ENCODE measurements at places on chromosomes 13 and 19. TPM values are rescaled to one million over a fixed set of nuclear protein-coding genes. Genes with fewer than 3 reads are reported as not detected.
A peak's percentile ranks its signal among the peaks of the same experiment; 100 is the strongest.

The ZNF541 gene
- total RNA-seq = not detected

DNA sequence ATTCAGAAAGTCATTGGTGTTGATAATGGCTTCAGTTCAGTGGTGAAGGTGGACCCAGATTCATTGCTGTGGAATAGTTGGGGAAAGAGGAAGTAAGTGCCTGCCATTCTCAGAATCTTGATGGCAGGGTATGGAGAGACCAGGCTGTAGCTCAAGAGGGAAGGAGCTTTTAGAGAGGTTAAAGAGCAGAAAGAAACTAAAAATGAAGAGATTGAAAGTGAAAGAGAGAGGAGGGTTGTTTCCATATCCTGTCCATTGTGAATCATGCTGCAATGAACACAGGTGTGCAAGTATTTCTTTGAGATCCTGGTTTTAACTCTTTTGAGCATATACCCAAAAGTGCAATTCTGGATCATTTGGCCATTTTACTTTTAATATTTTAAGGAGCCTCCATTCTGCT, 12.5 kb downstream of the GJB6 start:
- H3K36me3 ChIP-seq = no peaks in the 10 kb centered on the region
- H3K4me3 ChIP-seq = no peak overlapping the region

DNA sequence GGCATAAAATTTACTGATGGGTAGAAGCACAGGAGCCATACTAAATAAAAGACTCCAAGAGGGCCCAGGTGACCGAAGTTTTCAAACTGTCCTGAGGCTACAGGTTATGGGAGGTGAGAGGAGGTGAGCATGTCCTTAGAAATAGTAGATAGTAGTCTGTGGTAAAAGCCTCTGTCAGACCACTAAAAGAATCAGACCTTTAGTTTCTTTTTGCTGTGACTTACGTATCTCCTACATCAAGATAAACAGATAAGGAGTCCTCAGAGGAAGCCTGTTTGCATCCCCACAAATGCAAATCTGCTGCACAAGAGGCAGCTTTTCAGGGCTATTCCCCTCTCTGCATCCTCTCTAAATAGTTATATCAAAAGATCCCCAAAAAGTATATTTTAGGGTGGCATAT, 711.6 kb upstream of the SLITRK6 start:
- H3K27me3 ChIP-seq = no peaks in the 10 kb centered on the region
- no peaks in the 10 kb centered on the region for H3K4me1 ChIP-seq
- H3K27ac ChIP-seq = no peak overlapping the region
- no peak overlapping the region for H3K4me3 ChIP-seq
- no peaks in the 10 kb centered on the region for H3K36me3 ChIP-seq

The THSD8 gene
- total RNA-seq = 5.9 TPM

DNA sequence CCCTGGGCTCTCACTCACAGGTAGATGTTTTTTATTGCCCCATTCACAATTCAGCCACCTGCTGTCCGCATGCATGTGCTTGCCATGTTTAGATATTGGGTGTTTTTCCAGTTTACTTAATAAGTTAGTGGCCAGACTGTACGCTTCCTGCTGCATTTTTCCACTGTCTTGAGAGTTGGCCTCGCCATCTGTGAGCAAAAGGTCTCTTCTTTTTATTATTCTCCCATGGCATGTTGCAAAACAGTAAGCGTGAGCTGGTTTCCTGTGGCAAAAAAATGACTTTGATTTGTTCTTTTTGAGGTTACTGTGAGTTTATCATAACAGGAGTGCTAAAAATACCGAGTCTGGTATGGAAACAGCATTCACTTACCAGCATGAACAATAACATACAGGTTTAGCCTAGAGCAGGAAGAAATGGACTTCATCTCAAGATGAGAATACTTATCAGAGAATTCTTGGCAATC, 46.0 kb downstream of the SAE1 start:
- H3K4me1 ChIP-seq = no peaks in the 10 kb centered on the region
- H3K27ac ChIP-seq = no peak overlapping the region
- no peak overlapping the region for H3K4me3 ChIP-seq

DNA sequence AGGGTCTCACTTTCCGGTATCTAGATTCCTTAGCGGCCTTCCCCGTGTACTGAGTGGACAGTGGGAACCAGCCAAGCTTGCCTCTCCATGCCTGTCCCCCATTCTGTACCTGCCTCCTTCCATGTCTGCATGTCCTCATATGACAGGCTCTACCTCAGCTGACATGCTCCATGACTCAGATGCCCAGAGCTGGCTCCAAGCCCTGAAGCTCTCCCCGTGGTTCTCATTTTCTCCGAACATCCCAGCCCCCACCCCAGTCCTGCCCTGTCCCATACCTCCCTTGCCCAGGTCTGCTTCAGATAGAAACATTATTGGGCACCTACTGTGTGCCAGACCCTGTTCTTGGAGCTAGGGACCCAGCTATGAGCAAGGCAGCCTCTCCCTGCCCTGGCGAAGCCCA, 17.1 kb upstream of the SHFL start:
- H3K27me3 ChIP-seq = peaks cover 7% of the 10 kb centered on the region
- no peak overlapping the region for H3K27ac ChIP-seq
- no peaks in the 10 kb centered on the region for H3K36me3 ChIP-seq
- DNase-seq = no peak

The POSTN gene
- not detected for total RNA-seq

DNA sequence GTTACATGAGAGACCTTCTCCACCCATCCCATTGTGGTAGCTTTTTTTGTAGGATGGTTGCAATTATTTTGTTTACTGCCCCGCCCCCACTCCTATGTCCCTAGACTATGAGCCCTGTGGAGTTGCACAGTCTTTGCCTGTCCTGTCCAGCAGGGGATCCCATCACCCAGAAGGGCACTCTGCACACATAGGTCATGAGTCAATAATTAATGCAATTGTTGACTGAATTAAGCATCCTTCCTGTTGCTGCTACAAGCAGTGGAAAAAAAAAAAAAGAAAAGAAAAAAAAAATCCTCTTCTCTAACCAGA, 14.2 kb downstream of the C19orf81 start:
- H3K27me3 ChIP-seq = peaks cover 25% of the 10 kb centered on the region
- no peaks in the 10 kb centered on the region for H3K36me3 ChIP-seq
- peaks cover 13% of the 10 kb centered on the region for H3K4me1 ChIP-seq
- no peak for DNase-seq

DNA sequence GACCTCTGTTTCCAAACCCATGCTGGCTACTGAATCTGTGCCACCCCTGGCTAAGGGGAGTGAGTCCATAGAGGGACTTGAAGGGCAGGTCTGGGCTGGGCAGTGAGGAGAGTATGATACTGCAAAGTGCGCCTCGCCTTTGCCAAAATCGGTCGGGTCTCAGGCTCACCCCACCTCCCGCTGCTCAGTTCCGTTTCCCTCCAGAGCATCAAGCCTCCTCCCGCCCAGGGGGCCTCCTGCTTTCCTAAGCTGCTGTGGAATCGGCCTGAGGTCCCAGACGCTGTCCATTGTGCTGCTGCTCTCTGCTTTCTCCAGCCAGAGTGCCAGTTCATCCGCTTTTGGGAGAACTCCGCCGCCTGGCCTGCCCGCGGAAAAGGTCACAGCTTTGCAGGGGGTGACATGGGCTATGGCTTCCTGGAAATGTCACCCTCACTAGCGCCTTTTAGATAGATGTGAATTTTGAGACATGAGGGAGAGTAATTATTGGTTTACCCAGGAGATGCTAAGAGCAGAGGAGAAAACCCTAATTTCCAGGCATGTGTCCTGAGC, 1418.4 kb downstream of the UQCRFS1 start:
- peaks cover 34% of the 10 kb centered on the region for H3K4me1 ChIP-seq
- no peaks in the 10 kb centered on the region for H3K27me3 ChIP-seq
- H3K36me3 ChIP-seq = peaks cover 31% of the 10 kb centered on the region
- H3K4me3 ChIP-seq = peak overlapping the region; percentile 95
- no peak for DNase-seq
- H3K27ac ChIP-seq = peak overlapping the region; percentile 93

DNA sequence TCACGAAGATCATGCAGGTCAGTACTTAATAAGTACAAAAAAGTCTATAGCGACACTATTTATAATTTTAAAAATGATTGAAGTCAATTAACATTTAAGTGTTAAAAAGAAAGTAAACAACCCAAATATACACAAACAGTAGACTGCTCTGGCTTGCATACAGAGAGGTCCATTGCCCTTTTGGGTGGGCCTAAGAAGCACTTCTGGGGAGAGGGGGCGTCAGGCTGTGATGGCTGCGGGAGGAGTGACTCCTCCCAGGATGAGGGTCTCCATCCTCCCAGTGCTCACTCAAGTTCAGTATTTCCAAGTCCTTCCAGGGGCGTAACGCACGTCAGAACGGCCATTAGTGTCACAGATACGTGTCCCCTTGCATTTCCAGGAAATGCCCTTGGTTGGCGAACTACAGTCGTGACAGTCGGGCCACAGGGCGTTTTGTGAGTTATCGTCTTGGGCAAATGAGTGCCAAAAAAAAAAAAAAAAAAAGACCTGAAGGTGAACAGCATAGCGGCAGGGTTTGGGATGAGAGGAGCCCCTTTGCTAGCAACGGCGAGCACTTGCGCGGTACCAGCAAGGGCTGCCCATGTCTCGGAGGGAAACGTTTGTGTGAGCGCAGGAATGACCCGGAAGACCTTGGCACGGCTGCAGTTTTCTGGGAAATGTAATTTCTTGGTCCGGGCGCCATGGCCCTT, at the start of gene SCGB2B2:
TSS of gene SCGB2B2 (minus strand) at position 463 of the 689 bp plus-strand sequence. CDS start 82,596 bp downstream, outside the sequence.
- peaks cover 6% of the 10 kb centered on the region for H3K27me3 ChIP-seq
- H3K36me3 ChIP-seq = peaks cover 43% of the 10 kb centered on the region
- H3K27ac ChIP-seq = peak within 1 kb of the TSS; percentile 99
- peaks cover 33% of the 10 kb centered on the region for H3K4me1 ChIP-seq
- no peak for DNase-seq
- peak within 1 kb of the TSS; percentile 98 for H3K4me3 ChIP-seq

DNA sequence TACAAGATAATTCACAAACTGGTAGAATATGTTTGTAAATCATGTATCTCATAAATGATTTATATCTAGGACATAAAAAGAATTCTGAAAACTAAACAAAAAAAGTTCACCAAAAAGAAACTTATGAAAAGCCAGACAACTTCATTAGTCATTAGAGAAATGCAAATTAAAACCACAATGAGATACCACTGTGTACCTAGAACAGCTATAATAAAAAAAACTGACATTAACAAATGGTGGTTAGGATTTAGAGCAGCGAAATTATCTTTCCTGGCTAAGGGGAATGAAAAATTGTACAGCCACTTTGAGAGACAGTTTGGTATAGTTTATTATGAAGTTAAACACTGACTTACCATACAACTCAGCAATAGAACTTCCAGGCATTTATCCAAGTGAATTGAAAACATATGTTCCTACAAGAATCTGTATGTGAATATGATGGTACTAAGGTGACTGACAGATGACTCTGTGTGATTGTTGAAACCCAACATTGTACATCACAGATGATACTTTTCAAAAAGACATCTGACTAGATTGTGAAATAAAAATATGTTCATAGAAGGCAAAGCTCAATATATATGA, 41.8 kb downstream of the UGGT2 start:
- H3K4me3 ChIP-seq = no peak overlapping the region

The CCNA1 gene
- total RNA-seq = 0.32 TPM

DNA sequence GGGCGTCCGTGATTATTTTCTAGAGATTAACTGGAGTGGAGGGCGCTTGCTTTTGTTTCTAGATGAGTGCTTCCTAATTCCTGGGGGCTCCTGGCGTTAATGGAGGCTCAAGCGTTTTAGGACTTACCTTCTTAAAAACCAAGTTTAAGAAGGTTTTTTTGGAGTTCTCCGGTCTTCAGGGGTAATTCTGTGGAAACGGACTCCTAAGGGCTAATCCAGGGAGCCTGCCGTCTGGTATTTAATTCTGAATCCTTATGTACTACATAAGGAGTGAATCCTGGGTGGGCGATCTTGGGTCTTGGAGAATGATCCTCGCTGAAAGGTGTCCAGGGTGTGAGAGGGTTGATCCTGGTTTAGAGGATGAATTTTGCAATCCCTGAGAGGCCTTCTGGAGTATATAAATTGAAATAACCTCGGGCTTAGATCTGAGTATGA, 357 bp downstream of the RPS11 start:
- H3K27ac ChIP-seq = peak overlapping the region; percentile 97
- H3K4me1 ChIP-seq = peaks cover 66% of the 10 kb centered on the region
- no peaks in the 10 kb centered on the region for H3K27me3 ChIP-seq
- H3K4me3 ChIP-seq = peak overlapping the region; percentile 93

- H3K27me3 ChIP-seq = peaks cover 32% of the 10 kb centered on the region
- no peak overlapping the region for H3K27ac ChIP-seq
- no peak for DNase-seq
- H3K4me3 ChIP-seq = peak overlapping the region; percentile 66
Measured at GRCh38 chr19:40600570-40601133, 517 bp upstream of the LTBP4 start.

The GIPR gene
- 0.69 TPM for total RNA-seq

The ADGRE3 gene
- not detected for total RNA-seq

The SPC24 gene
- 0.98 TPM for total RNA-seq

The ZNF492 gene
- 0.71 TPM for total RNA-seq

The SEMA6B gene
- total RNA-seq = 0.37 TPM

- no peaks in the 10 kb centered on the region for H3K36me3 ChIP-seq
- H3K4me3 ChIP-seq = no peak overlapping the region
- H3K27ac ChIP-seq = no peak overlapping the region
- H3K27me3 ChIP-seq = peaks cover 55% of the 10 kb centered on the region
Measured at GRCh38 chr19:33345163-33345562, 28.3 kb upstream of the CEBPG start.

GRCh38 chr13:25871389-25872125, 180.3 kb downstream of the SHISA2 start:
- no peak overlapping the region for H3K27ac ChIP-seq
- no peaks in the 10 kb centered on the region for H3K4me1 ChIP-seq
- no peak overlapping the region for H3K4me3 ChIP-seq
- no peak for DNase-seq

DNA sequence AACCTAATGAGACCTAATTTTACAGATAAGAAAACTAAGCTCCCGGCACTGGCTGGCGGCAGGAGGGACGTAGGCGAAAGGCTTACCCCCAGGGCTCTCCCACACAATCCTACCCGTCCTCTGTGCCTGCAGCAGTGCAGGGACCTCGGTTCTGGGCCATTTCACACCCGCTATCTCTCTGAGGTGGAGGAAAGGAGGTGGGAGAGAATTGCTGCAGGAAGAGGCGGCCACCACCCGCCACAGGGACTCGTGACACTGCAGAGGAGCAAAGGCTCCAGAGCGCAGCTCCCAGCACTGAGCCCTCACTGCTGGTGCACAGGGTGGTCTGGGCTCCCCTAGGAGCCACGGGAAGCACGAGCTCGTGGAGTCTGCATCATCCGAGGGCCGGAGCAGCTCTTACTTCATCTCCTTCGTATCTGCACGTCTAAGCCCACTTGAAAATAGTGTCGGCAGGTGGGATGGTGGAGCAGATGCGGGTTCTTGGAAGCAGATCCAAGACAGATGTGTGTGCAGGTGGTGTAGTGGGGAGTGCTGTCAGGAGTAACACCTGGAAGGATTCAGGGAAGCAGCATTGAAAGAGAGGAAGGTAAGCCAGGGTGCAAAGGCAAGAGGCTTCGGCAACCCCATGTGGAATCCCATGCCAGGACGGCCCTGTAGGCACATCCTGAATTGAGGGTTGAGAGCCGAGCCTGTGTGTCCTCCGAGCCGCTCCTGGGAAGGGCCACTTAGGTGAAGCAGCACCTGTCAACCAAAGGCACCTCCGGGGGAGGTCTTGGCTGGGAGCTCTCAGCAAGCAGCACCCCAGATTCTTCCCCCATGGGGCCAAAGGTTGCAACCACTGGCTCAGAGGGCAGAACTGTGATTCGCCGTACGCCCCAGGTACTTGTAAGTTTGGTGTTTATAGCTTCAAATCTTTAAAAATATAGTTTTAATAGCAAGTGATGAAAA, 115.8 kb upstream of the SPACA7 start:
- no peaks in the 10 kb centered on the region for H3K36me3 ChIP-seq
- no peak overlapping the region for H3K4me3 ChIP-seq
- no peaks in the 10 kb centered on the region for H3K27me3 ChIP-seq
- no peaks in the 10 kb centered on the region for H3K4me1 ChIP-seq

The PPP1R12C gene
- total RNA-seq = 115 TPM

The FSD1 gene
- 1.4 TPM for total RNA-seq
